ENCODE measurements at places on chromosomes 1 and 21.

DNA sequence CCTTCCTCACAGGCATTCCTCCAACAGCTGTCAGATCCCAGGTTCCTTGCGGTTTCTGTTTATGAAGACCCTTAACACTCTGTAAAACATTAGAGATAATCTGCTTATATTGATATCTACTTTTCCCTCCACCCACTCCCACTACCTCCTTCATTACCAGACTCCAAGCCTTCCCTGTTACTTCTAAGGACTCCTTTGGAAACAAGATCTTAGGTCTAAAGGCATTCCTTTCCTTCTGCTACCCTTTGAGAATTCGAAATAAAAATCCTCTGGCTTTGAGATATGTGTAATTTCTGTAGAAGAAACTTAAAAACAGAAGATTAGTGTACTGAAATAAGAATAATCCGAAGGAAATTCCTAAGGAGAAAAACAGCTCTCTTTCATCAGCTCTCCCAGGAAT lies 23.7 kb upstream of the LYPLAL1 start:
- DNase-seq = no peak

- no peak for DNase-seq
These were observed 13.7 kb downstream of the PI4KB start for GRCh38 chr1:151313501-151313900.

DNA sequence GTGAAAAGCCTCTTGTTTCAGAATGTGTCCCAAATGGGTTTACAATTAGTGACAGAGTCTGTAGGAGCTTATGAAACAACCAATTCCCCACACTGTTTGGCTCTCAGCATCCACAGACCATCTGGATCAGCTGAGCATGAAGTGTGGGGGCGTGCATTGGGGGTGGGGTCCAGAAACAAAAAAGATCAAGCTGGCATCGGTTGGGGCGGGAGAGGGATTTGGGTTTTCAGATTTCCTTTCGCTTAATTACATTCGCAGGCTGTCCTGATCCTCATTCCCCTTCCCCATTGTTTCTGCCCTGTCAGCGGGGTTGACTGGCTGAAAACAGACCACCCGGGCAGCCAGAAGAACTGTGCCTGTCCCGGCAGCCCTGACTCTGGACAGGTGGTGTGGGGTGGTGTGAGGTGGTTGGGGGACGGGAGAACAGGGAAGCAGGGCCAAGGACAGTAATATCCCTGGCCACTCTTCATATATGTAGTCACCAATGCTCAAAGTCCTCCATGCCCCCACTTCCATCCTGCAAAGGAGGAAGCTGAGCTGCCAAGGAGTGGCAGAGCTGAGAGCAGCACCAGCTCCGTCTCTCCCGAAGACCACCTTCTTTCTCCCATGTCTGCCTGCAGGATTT lies 92.0 kb downstream of the IER5 start:
- DNase-seq = no peak

DNA sequence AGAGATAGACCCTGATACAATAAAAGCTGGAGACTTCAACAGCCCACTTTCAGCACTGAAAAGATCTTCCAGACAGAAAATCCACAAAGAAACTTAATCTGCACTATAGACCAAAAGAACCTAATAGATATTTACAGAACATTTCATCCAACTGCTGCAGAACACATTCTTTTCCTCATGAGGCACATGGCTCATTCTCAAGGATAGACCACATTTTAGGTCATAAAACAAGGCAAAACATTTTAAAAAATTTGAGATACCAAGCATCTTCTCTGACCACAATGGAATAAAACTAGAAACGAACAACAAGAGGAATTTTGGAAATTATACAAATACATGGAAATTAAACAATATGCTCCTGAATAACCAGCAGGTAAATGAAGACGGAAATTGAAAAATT lies 15.0 kb upstream of the IL20 start:
- no peak for DNase-seq

DNA sequence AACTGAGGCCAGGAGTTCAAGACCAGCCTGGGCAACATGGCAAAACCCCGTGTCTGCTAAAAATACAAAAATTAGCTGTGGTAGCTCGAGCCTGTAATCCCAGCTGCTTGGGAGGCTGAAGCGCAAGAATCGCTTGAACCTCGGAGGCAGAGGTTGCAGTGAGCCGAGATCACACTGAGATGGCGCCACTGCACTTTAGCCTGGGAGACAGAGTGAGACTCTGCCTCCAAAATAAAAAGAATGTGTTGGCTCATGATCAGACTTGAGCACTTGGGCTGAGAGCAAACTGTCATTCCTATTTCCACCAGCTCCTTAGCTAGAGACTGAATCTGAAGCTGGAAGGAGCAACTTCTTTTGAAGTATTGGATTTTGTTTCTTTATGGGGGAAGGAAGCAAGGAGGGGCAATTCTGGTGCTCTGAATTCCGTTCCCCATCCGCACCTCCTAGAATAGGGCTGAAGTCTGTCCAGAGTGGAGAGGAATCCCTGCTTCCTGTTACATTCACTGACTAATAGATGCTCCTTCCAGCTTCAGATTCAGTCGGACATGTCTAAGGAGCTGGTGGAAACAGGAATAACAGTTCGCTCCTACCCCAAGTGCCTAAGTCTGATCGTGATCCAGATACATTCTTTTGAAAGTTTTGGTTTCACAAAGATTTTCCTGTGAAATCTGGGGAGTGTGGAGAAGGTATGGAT lies 3.8 kb downstream of the ZNF672 start:
- no peak for DNase-seq
